GM23248 (cell line): ENCODE measurements at places on chromosomes 7 and 10. TPM values are rescaled to one million over a fixed set of nuclear protein-coding genes. Genes with fewer than 3 reads are reported as not detected.

UNCX gene
- not detected in 2 replicates for total RNA-seq

C10orf90 gene
- total RNA-seq = 0.22 TPM in 1 of 2 replicates, not detected in the other

GLRX3 gene
- 80.4 and 90.9 TPM in 2 replicates for total RNA-seq

MRC1 gene
- not detected in 2 replicates for total RNA-seq

FGL2 gene
- 3.8 and 4.8 TPM in 2 replicates for total RNA-seq

TMEM236 gene
- total RNA-seq = 0.11 and 0.13 TPM in 2 replicates

- H3K27ac ChIP-seq = peak overlapping the region; percentile 98
- H3K4me1 ChIP-seq = peaks cover 13% of the 10 kb centered on the region
- no peaks in the 10 kb centered on the region for H3K27me3 ChIP-seq
- H3K4me3 ChIP-seq = peak overlapping the region; percentile 90
- H3K36me3 ChIP-seq = no peaks in the 10 kb centered on the region
These were observed 1.9 kb upstream of the SGMS1 start for GRCh38 chr10:50625649-50626132.

DNA sequence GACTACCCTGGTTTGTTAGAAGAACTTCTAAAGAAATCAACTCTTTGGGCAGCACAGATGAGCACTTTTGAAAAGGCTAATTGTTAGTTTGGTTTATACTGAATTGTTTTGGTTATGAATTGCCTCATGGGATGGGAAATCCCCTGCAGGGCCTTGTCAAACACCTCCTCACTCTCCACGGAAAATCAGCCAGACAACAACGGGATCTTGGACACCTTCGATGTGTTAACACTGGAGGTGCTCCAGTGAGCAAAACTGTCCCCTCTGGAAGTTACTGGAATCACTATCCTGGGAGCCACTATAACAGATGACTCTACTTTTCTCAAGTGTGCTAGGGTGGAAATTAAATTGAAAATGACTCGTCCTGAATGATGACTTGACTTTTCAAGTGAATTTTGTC lies 38.7 kb downstream of the CDK6 start:
- H3K4me3 ChIP-seq = no peak overlapping the region
- H3K4me1 ChIP-seq = peaks cover 44% of the 10 kb centered on the region
- no peaks in the 10 kb centered on the region for H3K27me3 ChIP-seq
- H3K27ac ChIP-seq = peak overlapping the region; percentile 24
- DNase-seq = peak; percentile 50

- no peak overlapping the region for H3K27ac ChIP-seq
- H3K36me3 ChIP-seq = no peaks in the 10 kb centered on the region
- no peak for DNase-seq
- peaks cover 18% of the 10 kb centered on the region for H3K4me1 ChIP-seq
- H3K4me3 ChIP-seq = no peak overlapping the region
These were observed 112.5 kb downstream of the RALA start for GRCh38 chr7:39735903-39736302.

- peak overlapping the region; percentile 56 for H3K4me3 ChIP-seq
- peak; percentile 94 for DNase-seq
- no peaks in the 10 kb centered on the region for H3K36me3 ChIP-seq
These were observed 62.4 kb upstream of the MKRN1 start for GRCh38 chr7:140541513-140542227.

GRCh38 chr10:3418926-3419325 lies 246.3 kb upstream of the PITRM1 start:
- H3K4me1 ChIP-seq = no peaks in the 10 kb centered on the region
- no peak for DNase-seq
- no peak overlapping the region for H3K4me3 ChIP-seq
- no peaks in the 10 kb centered on the region for H3K36me3 ChIP-seq
- H3K27me3 ChIP-seq = no peaks in the 10 kb centered on the region
- H3K27ac ChIP-seq = no peak overlapping the region

- H3K27ac ChIP-seq = no peak overlapping the region
- no peaks in the 10 kb centered on the region for H3K36me3 ChIP-seq
- peaks cover 58% of the 10 kb centered on the region for H3K27me3 ChIP-seq
- DNase-seq = no peak
- H3K4me3 ChIP-seq = no peak overlapping the region
These were observed 1.3 kb downstream of the HHEX start for GRCh38 chr10:92690915-92691590.

- no peaks in the 10 kb centered on the region for H3K27me3 ChIP-seq
- peak; percentile 64 for DNase-seq
- peak within 1 kb of the TSS; percentile 81 for H3K4me3 ChIP-seq
These were observed at the start of gene SH3PXD2A for GRCh38 chr10:103855424-103855823. SH3PXD2A (minus strand) TSS chr10:103855576; CDS start chr10:103855266, 310 bp downstream.

DNA sequence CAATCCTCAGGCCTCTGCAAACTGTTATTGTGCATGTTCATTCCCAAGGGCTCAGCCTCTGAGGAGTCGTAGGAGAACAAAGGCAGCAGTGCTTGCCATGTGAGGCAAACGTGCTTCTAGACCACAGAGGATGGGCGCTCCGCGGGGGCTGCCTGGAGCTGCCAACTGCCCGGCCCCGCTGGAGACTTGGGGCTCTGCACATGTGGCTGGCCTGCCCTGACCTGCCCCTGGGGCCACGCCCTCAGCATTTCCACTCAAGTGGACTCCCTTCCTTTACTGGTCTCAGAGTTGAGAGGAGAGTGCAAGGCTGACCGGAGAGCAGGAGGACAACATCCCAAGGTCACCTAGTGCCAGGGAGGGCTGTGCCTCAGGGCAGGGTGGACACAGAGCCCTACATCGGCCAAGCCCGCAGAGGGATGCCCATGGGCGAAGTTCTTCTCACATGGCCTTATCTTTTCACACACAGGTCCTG lies 222.3 kb upstream of the ZNF32 start:
- H3K4me3 ChIP-seq = no peak overlapping the region
- no peaks in the 10 kb centered on the region for H3K27me3 ChIP-seq
- H3K27ac ChIP-seq = no peak overlapping the region
- DNase-seq = no peak
- no peaks in the 10 kb centered on the region for H3K36me3 ChIP-seq
- H3K4me1 ChIP-seq = peaks cover 29% of the 10 kb centered on the region

GRCh38 chr10:88113657-88114272 lies 250.3 kb downstream of the PTEN start:
- H3K4me3 ChIP-seq = no peak overlapping the region
- H3K36me3 ChIP-seq = no peaks in the 10 kb centered on the region
- peaks cover 41% of the 10 kb centered on the region for H3K4me1 ChIP-seq
- peak; percentile 29 for DNase-seq

GRCh38 chr7:99380032-99380822 lies 5.7 kb downstream of the ARPC1B start:
- peak; percentile 85 for DNase-seq
- peak overlapping the region; percentile 55 for H3K4me3 ChIP-seq
- H3K27me3 ChIP-seq = no peaks in the 10 kb centered on the region
- H3K4me1 ChIP-seq = peaks cover 34% of the 10 kb centered on the region
